ENCODE measurements at places on chromosomes 2 and 18.

DNA sequence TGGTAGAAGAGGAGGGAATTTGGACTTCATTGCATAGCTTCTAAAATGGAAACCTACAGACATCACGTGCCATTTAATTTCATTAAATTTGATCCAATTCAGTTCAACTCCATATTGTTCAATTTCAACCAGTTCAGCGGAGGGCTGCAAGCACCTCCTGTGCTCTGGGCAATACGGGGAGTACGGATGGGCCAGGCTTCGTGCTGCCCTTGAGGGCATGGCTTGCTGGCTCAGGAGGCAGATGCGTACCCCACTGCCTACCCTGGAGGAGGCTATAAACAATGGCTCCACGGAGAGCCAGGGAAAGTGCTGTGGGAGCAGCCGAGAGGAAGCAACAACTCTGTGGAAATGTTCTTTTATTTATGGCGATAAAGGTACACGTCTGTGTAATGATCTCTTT, 261.8 kb downstream of the DCDC2C start:
- no peak for DNase-seq

DNA sequence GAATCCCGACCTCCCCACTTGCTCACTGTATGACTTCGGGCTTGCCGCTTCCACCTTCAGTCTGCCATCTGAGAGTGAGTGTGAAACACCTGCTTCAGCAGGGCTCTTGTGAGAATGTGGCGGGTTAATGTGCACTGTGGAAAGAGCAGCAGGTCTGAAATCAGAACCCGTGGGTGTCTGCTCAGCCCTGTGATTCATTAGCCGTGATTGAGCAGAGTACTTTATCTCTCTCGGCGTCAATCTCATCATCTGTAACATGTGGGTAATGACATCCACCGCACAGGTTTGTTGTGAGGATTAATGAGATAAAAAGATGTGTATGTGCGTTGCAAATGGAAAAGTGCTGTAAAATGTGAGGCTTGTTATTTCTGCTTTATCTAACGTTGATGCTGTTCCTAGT, 128.6 kb downstream of the LRATD1 start:
- DNase-seq, result no peak

- no peak for DNase-seq
These were observed 111.3 kb downstream of the PRELID3A start for GRCh38 chr18:12518832-12519531.

- DNase-seq, result no peak
These were observed 32.3 kb downstream of the CYP26B1 start for GRCh38 chr2:72115110-72116080.

GRCh38 chr18:24271381-24272228, 126.0 kb downstream of the OSBPL1A start:
- DNase-seq, result peak; percentile 11

DNA sequence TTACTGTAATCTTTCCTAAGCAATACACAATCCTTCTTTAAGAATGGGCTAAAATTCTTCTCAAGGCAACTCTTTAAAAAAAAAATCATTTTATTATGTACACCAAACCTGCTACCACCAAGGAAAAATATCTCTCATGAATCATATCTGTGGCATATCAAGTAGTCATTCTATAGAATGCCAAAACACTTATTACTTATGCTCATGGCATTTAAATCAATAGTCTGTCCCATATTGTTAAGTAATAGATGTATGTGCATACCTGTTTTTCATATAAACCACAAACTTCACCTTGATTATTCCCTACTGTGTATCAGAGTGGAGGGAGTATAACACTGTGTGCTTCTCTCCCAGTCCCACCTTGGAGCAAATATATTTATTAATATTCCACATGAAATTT, 95.8 kb upstream of the SETBP1 start:
- no peak for DNase-seq

- DNase-seq, result no peak
These were observed 135.1 kb upstream of the TFPI start for GRCh38 chr2:187689372-187689771.

DNA sequence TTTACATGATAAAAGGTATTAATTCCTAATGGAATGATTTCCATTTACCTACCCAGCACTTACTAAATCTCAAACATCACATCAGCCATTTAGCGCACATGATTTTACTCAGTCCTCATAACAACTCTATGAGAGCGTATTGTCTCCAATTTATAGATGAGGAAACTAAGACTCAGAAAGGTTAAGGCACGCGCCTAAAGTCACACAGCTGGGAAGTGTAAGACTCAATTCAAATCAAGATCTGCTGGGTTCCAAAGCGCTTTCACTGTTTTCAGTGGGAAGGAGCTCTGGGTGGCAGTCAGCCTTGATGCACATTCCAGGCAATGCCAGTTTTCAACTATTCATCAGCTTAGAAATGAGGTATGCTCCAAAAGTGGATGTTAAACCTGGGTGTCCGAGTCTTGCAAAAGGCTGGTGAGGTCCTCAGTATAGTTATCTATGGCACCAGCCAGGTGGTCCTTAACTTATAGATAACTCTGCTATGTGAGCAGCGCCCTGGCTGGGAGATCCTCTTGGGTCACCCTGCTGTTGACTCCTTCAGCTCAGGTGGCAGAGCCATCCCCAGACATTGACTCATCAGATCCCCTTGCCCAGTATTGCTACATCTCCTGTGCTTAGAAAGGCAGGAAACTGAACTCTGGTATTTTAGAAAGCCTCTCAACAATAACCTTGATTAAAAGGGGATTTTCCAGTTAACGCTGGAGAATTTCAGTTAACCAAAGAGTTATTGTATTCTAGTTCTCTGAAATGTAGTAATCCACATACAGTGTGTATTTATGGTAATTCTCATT, 47.1 kb downstream of the SLC4A1AP start:
- no peak for DNase-seq

DNA sequence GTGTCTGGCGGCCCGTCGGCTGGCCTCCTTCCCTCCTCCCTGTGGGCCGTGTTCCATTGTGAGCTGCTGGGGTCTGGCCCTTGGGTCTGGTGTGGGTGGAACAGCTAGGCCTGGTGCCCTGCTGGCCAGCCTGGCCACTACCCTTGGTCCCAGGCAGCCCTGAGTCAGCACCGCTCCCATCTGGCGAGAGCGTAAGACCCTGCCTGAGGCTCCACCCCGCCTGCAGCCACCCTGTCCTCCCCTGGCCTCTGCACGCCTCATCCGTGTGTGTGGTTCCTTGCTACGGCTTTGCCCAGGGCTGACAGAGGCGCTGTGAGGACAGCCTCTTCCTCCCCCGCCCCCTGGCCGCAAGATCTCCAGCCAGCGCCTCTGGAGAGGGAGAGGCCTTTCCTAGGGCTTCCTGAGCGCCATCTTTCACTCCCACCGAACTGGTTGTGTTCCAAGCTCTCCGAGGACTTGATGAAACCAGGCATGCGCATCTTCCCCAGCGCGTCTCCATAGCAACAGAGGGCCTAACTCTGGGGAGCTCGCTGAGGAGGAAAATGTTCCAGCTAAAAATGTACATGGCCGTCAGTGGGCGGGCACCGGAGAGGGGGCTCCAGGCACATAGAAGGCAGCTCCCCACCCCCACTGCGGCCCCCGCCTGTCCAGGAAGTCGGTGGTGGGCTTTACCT, 83.0 kb downstream of the STPG4 start:
- no peak for DNase-seq

- no peak for DNase-seq
These were observed 4.8 kb upstream of the ZNF532 start for GRCh38 chr18:58859907-58860306.

DNA sequence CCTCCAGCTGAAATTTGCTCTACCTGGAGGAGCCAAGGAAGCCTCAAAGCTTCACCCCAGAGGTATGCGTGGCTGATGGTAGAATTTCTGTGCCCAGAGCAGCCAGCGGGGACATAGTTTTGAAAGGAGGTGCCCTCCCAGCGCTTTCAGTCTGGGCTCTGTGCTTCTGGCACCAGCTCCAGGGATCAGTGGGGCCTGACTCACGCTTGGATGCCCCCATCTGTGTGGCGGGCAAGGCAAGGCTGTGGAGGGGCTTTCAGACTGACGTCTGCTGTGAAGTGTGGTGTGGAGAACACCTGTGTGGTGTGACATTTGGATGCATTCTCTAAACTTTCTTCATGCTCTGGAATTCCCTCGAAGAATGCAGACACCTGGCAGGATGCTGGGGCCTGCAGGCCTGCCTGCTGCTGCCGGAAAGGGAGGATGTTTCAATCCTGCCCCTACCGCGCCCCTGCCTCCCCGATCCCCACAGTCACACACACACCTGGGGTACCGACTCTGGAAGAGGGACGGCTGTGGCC, 84.1 kb downstream of the CTIF start:
- no peak for DNase-seq

DNA sequence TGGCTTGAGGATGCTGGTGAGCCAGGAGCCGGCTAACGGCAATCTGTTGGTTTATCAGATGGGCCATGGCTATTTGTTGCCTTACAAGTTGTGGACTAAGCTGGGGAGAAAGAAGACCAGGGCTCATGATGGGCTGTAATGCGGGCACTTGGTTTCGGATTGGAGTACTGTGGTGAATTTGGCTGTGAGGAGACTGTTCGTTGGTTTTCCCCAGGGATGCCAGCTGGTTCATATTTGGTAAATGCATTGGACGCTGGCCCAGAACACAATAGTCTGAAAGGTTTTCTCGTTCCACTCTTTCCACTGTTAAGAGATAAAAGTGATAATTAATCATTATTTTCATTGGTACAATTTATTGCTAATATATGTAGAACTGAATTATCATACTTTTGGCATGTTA, 108.9 kb downstream of the SATB2 start:
- no peak for DNase-seq

- no peak for DNase-seq
These were observed 24.7 kb upstream of the FAM171B start for GRCh38 chr2:186669146-186669545.
